ENCODE measurements at places on chromosomes 2 and 18.

GRCh38 chr2:164735309-164735919 is 106.2 kb downstream of the COBLL1 start:
- DNase-seq: no peak

- DNase-seq: no peak
Measured at GRCh38 chr2:200089756-200090109, 134.4 kb downstream of the MAIP1 start.

GRCh38 chr2:238894226-238894949 is 46.5 kb downstream of the TWIST2 start:
- no peak for DNase-seq

DNA sequence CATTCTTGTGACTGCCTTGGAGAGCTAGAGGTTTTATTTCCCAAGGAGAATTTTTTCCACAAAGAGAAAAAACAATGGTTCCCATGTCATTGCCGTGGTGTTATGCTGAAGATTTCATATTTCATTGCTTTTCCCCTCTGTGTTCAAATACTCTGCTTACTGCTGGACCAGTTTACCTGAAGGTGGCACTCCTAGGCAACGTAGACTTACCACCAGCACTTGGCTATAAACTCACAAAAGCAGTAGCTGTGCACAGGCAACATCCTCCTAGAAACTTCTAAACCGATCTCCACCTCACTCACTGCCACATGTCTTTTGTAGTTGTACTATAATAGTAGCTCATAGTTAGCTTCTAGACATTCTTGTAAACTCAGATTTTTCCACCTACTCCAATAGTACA is 1319.7 kb upstream of the CRIM1 start:
- no peak for DNase-seq

- no peak for DNase-seq
Measured at GRCh38 chr2:77604953-77605929, 83.1 kb upstream of the LRRTM4 start.

- no peak for DNase-seq
Measured at GRCh38 chr2:20965221-20965620, 78.7 kb downstream of the APOB start.

DNA sequence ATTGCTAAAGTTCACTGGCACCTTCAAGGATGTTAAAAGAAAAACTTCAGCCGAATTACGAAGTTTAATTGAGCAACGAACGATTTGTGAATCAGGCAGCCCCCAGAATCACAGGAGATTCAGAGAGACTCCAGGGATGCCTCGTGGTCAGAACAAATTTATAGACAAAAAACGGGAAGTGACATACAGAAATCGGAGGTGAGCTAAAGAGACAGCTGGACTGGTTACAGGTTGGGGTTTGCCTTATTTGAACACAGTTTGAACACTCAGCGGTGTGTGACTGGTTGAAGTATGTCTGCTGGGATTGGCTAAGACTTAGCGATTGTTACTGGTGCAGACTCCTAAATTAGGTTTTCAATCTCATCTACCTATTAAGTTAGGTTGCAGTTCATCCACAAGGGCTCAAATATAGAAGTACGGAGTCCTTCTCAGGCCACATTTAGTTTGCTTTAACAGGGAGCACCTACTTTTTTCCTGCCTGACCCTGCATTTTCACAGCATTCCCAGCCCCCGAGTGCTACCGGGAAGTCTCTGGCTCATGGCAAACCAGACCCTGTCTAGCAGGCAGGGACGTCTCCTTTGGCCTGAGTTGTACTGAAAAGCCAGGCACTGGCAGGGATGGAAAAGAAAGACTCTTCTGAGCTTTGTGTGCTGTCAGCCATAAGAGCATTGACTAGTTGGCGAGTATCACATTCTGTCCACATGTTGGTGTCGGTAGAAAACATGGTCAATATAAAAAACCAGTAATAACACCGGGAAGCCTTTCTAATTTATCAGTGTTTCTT is 41.1 kb downstream of the CDCA7 start:
- DNase-seq: no peak

DNA sequence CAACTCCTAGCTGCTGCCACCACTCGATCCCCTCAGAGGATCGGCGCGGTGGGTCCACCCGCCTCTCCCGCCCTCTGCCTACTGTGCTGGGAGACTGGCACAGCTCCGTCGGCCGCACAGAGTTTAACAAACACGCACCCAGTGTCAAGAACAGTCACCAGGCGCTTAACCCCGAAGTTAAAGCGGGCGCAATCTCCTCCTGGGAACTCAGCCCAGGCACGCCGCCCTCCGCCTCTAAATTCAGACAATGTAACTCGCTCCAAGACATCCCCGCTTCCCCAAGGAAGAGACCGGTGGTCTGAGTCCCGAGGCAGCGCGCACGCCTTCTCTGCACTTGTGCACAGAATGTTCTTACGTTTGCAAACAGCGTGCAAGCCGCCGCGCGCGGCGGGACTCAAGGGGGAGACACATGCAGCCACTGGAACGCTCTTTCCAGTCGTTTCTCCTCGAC is 533 bp downstream of the CXCR4 start:
- peak; percentile 43 for DNase-seq

DNA sequence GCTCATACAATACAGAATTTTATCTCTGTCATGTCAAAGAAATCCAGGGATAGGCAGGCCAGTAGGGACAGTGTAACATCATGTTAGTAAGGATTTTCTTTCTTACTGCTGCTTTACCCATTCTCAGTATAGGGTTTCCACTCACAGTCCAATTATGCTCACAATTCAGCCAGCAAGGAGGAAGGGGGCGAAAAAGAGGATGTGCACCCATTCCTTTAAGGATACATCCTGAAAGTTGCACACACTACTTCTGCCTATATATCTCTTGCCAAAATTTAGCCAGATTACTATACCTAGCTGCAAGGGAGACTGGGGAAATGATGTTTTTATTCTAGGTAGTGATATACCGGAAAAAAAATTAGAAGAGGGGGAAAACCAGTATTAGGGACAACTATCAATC is 66.1 kb downstream of the BAZ2B start:
- DNase-seq: no peak

DNA sequence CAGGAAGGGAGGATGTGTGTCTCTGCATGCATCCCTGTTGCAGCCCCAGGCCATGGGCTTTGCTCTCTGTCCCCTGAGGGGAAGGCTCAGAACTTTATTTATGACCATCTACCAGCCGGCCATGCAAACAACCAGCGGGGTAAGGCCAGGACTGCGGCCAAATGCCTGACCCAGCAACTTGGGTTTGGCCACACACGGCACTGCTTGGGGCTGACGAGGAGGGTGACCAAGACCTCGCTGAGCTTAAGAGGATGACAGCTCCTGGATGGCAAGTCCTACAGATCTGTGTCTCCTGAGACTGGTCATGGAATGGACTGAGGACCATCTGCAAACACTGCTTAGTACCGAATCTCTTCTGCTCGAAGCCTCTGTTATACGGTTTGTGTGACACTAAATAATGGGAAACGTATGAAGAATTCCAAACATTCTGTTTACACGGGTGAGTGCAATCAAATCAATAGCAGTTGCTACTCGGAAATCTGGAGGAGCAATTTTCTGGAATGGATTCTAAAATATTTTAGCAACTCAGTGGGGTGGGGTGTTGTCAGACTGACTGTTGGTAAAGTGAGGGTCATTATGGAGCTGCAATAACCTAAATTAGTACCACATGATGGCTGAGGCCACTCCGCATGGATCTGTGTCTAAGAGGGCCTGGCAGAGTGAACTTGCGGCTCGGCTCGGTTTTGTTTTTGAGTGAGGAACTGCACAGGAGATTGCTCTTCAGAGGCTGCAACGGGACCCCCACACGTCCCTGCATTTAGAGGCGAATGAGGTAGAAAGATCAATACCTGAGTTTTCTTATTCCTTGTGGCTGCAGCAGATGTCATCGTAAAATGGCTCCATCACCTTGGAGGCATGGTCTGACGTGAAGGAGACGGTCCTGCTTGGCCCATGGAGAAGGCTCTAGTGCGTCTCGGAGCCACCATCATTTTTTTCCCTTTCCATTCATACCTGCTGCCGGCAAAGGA is 26.6 kb downstream of the TMEM18 start:
- DNase-seq: no peak

- DNase-seq: no peak
Measured at GRCh38 chr18:50427896-50428295, 53.0 kb downstream of the SKA1 start.

DNA sequence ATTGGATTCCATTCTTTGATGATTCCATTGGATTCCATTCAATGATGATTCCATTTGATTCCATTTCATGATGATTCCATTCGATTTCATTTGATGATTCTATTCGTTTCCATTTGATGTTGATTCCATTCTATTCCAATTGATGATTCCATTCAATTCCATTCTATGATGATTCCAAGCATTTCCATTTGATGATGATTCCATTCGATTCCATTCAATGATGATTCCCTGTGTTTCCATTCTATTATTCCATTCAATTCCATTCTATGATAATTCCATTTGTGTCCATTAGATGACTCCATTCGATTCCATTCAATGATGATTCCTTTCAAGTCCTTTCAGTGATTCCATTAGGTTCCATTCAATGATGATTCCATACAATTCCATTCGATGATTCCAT is 1090.5 kb downstream of the RPIA start:
- DNase-seq: no peak

DNA sequence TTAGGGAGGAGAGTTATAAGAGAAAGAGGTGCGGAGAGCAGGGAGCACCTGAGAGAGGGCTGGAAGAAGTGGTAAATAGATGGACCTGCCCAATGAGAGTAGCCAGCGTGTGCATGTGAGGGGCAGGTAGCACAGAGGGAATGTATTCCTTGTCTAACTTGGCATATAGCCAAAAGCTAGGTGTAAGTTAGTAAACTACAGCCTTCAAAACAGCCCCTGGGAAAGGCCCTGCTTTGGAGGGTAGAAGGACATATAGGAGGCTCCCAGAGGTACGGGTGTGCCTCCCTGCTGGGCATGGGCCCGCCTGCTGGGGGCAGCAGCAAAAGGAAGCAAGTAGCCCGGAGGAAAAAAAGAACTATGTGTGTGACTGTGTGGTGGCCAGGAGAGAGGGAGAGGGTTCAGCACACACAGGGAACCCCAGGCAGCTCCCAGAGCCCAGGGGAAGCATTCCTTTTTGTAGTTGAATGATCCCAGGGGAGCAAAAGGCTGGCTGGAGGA is 48.0 kb downstream of the TCF7L1 start:
- no peak for DNase-seq

DNA sequence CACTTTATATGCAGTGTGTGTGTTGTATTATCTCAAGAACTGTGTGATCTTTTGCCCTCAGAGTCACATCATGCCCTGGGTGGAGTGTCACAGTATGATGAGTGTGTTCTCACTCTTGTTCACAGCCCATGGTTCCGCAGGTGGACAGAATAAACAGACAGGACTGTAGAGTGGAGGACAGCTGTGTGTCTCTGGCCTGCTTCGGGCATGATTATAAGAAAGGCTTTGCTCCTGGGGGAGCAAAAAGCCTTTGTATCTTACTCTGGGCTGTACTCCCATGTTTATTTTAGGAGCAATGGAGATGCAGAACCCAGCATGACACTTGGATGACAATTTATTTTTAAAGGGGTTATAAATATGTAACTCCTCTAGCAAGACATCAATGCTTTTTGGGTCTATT is 371.7 kb upstream of the MEX3C start:
- DNase-seq: no peak

GRCh38 chr2:149625671-149626070 is 38.1 kb upstream of the MMADHC start:
- no peak for DNase-seq

DNA sequence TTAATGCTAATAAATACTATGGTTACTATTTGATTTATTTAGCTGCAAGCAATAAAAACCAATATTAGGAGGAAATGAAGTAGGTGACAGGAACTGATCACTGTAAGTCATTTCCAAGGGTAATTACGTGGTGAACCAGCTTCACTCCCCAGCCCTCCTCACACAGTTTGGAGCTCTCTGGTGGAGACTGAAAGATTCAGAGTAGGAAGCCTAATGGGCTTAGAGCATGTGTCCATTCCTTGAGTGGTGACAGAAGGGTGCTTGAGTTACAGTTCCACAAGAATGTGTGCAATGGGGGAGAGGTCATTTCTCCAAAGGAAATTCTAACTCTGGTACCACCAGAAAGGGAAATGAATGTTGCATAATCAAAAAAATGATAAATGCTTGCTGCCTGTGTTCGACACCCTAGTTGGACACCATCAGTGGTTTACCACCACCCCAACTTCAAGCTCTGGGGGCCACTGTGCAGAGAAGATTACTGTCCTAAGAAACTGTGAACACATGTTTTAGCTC is 285.1 kb upstream of the MMADHC start:
- no peak for DNase-seq

GRCh38 chr18:48317781-48318381 is 91.3 kb downstream of the ZBTB7C start:
- DNase-seq: no peak

- no peak for DNase-seq
Measured at GRCh38 chr2:105328281-105329196, 996 bp downstream of the TGFBRAP1 start.

- DNase-seq: no peak
Measured at GRCh38 chr2:158912112-158912511, 56.3 kb upstream of the TANC1 start.
